DND-41 (cell line): ENCODE measurements at places on chromosomes 7 and 10.

GRCh38 chr10:82564353-82565196, 689.6 kb downstream of the NRG3 start:
- no peak for DNase-seq

DNA sequence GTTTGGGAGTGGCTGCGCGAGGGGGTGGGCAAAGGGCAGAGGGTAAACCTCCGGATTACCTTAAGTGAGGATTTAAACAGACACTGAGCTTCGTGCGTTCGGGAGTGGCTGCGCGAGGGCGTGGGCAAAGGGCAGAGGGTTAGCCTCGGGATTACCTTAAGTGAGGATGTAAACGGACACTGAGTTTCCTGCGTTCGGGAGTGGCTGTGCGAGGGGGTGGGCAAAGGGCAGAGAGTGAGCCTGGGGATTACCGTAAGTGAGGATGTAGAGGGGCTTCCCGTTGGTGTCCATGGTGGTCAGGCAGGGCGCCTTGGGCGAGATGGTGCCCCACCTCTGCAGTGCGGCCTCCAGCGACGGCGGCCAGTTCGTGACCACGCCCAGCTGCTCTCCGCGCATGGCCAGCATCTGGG, 275.8 kb downstream of the DIP2C start:
- no peak for DNase-seq

DNA sequence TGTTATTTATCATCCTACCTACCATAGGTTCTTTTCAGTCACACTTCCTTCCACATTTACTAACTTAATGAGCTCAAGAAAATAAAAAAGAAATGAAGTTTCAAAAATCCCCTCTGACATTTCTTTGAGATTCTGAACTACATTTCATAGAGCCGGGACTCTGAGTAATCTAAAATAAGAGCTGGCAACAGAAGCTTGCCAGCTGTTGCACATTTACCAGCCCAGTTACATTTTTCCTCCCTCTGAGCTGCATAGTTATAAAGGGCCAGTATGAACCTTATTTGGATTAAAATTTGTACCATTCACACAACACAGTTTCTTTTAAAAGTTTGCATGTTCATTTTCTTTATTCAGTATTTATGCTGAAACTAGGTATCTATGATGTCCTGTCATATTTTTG, 119.5 kb upstream of the CAV2 start:
- no peak for DNase-seq

- DNase-seq, result no peak
Observed at GRCh38 chr7:104529567-104529966, 201.2 kb downstream of the LHFPL3 start.

- DNase-seq, result no peak
Observed at GRCh38 chr7:142865766-142866165, 10.9 kb downstream of the EPHB6 start.
